ENCODE measurements at places on chromosomes 4 and X.

GRCh38 chr4:27819246-27819645, 958.6 kb downstream of the STIM2 start:
- no peak for DNase-seq

DNA sequence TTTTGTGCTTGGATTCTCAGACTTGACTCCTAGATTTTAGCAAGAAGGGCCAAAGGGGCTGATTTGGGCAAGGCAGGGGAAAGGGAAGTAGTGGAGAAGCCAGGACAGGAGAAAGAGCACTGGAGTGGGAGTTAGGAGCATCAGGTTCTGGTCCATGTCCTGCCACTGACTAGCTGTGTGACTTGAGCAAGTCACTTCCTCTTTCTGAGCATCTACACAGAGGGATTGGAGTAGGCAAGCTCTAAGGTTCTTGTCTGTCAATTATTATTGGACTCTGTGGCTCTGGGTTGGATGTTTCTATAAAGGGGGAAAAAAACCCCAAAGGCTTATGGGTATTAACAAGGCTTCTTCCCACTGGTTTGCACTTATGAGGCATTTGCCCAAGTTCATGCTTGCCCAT, 24.4 kb downstream of the PLAC1 start:
- DNase-seq, result no peak

GRCh38 chrX:102968216-102968615, 31.1 kb downstream of the RAB40AL start:
- DNase-seq, result no peak

GRCh38 chr4:171288816-171289432, 524.3 kb upstream of the GALNTL6 start:
- no peak for DNase-seq

GRCh38 chr4:159944477-159944876, 841.6 kb downstream of the RAPGEF2 start:
- no peak for DNase-seq

- no peak for DNase-seq
Measured at GRCh38 chrX:14616836-14617235, 87.5 kb downstream of the GLRA2 start.

DNA sequence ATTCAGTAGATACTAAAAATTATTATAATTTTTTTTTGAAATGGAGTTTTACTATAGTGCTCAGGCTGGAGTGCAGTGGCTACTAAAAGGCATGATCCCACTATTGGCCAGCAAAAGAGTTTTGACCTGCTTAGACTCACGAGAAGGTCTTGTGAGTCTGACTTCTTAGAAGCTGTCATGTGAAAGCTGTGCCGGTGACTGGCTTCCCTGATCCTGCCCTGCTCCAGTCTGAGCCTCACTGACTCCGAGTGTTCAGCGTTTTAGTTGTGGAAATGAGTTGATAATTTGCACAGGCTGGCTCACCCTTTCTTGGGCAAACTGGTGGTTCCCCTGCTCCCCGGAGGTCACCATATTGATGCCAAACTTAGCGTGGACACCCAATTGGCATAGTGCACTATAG, 16.4 kb upstream of the CXCL8 start:
- DNase-seq, result no peak

- DNase-seq, result no peak
Measured at GRCh38 chr4:24984602-24985532, 45.9 kb downstream of the LGI2 start.

GRCh38 chr4:86291180-86291579, 68.7 kb downstream of the MAPK10 start:
- no peak for DNase-seq

DNA sequence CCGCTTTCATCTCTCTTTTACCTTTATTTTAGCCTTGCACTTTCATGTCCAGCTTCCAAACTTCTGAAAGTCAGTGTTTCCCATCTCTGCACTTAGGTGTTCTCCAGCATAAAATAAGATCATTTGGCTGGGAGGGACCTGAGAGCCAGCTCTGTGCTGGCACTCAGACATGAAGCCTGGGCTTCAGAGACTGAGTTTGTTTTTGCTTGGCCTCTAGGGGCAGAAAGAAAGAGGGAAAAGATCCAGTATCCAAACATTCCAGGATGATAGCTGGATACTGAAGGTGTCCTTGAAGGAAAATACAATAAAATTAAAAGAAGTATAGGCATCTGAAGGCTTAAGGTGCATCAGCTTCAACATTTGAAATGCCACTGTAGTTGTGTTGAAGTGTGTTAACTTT, 202.4 kb upstream of the ZIC3 start:
- DNase-seq, result no peak

GRCh38 chrX:118420462-118420861, 74.6 kb downstream of the WDR44 start:
- no peak for DNase-seq

- DNase-seq, result no peak
Measured at GRCh38 chrX:19343085-19343534, 617 bp upstream of the PDHA1 start.

GRCh38 chr4:23929248-23929647, 39.4 kb upstream of the PPARGC1A start:
- no peak for DNase-seq

DNA sequence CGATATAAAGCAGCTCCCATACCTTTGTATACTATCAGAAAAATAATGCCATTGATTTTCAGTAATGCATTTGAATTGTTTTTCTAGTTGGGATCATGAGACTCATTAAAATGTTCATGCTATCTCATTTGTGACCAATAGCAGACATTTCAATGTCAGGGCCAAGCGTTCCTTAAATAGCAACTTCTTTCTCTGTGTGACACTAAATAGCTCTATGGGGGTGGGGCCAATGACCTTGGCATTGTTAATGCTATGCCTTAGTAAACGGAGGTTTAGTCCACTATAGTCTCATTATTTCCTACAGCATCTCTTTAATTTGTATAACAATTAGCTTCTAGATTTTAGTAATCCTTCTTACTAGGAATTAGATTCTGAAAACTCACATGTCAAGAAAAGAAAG, 48.6 kb upstream of the ARHGAP24 start:
- DNase-seq, result no peak

GRCh38 chr4:5753366-5753765, 42.4 kb downstream of the EVC start:
- no peak for DNase-seq

DNA sequence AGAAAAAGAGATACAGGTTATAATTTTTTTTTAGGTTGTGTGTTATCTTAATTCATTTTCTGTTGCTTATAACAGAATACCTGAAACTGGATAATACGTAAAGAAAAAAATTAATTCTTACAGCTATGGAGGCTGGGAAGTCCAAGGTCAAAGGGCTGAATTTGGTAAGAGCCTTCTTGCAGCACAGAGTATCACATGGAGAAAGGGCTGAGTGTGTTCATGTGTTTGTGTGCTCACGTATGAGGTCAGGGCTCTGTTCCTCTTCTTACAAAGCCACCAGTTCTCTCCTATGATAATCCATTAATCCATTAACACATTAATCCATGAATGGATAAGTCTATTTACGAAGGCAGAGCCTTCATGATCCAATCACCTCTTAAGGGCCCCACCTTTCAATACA, 8.6 kb upstream of the RAB28 start:
- no peak for DNase-seq

DNA sequence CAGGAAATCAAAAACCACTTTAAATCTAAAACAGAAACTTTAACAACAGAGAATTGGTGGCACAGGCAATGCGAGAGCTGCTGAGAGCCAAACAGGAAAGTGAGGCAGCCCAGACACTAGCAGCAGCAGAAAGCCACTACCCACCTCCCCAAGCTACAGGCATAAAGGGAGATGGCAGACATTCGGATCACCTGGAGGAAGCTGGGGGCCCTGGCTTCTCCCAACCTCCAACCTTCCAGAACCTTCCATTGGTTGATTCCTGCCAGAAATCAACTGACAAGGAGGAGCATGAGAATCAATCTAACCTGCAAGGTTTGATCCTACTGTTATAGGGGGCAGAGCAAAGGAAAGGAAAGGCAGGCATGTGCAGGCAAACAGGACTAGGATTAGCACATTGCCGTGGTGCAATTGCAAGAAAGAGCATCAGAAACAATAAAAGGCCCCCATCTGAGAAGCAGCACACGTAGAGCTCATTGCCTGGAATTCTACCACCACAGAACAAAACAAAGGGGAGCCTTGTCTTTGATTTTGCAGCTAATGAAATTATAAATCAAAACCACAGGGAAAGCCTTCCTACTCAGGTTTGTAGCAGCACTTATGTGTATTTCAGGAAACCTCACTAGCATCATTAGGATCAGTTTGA, 427.3 kb upstream of the RASGEF1B start:
- no peak for DNase-seq

DNA sequence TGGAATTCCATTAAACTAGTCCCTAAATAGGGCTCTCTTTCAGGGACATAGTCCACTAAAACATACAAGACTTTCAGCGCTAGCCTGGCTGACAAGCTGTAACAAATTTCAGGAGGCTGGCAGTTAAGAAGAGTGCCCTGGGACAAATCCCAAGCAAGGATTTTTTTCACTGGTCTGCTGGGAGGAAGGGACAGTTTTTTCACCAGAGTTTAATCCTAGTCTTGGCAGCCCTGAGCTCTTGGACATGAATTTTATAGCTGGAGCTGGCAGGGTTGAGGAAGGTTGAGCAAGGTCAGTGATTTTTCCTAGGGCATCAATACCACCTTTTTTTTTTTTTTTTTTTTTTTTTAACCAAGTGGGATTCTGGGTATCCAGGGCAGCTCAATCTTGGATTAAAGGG, 184.4 kb downstream of the SH2D1A start:
- DNase-seq, result no peak

DNA sequence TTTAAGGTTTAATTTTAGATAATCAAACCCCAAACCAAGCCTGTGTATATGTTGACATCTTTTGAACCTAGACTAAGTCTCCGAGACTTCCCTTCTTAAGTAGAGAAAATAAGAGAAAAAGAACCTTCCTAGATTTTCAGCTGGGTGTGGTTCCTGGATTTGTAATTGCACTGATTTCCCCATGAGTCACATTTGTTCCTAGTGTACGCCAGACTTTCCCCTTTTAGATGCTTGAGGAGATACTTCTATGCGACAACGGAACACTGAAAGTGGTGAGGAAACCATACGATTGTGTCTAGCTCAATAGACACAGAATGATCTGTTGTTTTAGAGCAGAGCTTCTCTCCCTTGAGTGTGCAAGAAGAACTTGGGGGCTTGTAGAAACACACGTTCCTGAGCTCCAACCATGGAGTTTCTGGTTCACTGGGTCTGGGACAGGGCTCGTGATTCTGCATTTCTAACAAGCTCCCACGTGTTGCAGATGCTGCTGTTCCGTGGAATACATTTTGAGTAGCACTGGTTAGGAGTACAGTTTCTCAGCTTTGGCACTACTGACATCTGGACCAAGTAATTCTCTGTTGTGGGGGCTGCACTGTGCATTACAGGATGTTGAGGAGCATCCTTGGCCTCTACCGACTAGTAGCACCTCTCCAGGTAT, 87.1 kb downstream of the AMELX start:
- no peak for DNase-seq

DNA sequence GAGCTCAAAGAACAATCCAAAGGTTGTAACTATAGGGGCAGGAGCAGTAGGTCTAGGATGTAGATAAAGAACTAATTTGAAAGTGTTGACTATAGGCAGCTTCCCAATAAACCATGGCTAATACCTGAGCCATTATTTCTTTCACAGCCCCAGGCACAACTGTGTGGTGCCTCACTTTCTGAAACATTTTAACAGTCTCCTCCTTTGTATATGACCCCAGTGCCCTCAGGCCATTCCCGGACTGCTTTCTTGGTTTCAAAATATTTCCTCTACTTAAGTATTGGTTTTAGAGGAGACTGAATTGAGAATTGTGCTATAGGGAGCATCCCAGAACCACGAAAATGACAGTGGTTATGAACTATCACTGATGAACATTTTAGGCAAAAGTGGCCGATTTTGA, 728.7 kb downstream of the IL1RAPL1 start:
- DNase-seq, result no peak

- no peak for DNase-seq
Measured at GRCh38 chr4:5572114-5572513, 136.2 kb downstream of the EVC2 start.

GRCh38 chrX:104141087-104141760, 15.6 kb downstream of the SLC25A53 start:
- no peak for DNase-seq

DNA sequence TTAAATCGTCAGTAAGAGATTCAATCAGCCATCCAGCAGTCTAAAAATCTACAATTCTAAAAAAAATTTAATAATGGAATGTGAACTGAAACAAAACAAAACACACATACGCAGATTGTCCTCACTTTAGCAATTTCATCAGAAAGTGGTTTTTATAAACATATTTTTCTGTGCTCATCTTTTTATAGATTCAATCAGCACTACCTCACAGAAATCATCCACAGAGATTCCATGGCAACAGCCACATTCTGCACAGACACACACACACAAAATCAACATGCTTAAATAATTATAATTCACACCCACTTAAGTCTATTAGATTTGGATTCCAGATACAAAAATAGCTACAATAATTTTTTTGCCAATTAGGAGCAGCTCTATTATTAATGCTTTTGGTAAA, 149.0 kb upstream of the KCNIP4 start:
- no peak for DNase-seq

GRCh38 chr4:152408514-152409327, 127.2 kb downstream of the FBXW7 start:
- DNase-seq, result no peak
